ENCODE measurements at places on chromosomes 7 and 10.
A peak's percentile ranks its signal among the peaks of the same experiment; 100 is the strongest.

DNA sequence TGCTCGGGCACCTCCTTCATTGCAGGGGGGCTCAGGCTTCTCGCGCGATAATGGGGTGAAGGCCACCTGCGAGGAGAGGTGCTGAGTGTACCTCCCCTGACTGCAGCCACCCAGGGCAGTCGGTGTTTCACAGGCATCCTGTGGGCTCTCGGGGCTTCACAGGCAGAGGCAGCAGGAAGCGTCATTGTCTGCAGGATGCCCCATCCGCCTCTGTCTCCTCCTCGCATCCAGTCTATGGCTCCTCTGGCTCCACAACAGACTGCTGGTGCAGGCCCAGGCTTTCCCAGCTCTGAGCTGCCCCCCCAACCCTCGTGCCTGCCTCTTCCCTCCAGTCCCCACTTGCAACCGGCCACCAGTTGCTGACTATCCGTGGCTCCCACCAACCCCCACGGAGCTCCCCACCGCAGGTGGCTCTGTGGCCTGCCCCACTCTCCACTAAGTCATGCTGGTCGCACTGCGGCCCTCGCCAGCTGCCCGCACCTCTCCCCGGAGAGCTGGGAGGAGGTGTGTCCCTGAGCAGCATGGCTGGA lies 36.5 kb downstream of the CAMK2B start:
- no peak for DNase-seq

DNA sequence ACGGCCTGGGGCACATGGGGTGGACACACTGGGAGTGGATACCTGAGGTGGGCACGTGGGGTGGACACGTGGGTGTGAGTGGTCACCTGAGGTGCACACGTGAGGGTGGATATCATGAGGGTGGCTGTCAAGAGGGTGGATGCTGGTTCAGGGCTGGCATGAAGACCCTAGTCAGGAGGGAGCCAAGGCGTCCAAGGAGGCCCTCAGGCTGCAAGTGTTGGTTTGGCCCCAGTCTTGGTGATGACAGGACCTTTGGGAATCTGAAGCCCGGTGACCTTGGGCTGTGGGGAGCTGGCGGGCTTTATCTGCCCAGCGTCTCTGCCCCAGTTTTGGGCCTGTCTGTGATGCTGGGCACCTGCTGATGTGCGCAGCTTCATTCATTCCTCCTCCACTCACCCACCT lies 24.9 kb upstream of the PFKFB3 start:
- no peak for DNase-seq

DNA sequence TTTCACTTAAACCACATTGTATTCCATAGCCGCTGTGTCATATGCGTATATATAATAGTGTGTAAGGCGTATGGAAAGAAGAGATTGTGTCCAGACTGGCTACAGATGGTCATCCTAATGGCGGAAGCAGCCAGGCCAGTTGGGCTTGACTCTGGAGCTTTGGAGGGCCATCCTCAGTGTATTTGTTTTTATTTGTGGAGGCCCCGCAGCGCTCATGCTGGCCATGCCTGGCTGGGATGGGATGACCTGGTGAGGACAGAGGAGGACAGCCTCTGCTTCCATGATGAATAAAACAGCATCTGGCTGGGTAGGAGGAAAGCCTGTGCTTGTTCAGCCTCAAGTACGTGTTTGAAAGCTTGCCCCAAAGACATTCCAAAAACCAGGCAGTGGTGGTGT lies 220.3 kb downstream of the EBF3 start:
- DNase-seq, result no peak

DNA sequence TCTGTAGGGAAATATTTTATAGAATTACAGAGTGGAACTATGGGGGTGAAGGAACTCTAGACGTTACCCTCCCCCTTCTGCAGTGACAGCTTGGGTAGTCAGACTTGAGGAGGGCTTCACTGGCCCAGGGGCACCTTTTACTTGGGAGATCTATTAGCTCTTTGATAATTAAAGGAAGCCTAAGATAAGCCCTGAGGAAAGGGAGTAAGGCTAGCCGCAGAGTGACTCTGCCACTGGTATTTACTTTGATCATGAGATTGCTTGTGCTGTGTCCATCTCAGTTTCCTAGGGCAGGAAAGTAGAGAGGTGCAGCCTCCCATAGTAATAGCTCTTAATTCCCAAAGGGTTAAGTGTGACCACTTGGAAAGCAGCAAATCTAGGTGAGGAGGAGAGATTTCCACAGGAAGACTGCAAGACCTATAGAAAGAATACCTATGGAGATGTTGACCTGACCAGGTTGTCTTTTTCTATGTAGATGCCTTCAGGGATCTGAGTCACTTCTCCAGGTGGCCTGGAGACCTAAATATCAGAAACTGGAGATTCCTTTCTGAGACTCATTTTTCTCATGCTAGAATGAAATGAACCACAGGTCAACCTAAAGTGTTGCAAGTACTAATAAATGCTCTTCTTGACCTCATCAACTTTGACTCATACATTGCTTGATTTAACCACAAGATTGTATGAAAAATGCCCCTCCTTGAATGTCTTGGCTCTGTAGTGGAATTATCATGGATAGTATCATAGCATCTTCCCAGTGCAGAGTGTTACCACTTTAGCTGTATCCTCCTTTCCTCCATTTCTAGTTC lies 447.3 kb upstream of the GHITM start:
- no peak for DNase-seq

DNA sequence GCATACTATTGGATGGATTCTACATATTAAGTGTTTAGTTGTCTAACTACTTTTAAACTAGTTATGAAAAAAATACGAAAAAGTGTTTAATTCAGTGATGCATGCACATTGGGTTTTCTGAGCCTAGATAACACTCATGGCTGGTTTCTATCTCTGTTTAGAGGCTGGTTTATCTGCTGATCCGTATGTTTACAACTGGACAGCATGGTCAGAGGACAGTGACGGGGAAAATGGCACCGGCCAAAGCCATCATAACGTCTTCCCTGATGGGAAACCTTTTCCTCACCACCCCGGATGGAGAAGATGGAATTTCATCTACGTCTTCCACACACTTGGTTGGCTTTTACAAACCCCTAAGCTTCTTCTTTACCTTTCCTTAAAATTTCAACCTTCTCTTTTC lies 10.2 kb downstream of the GPNMB start:
- no peak for DNase-seq

DNA sequence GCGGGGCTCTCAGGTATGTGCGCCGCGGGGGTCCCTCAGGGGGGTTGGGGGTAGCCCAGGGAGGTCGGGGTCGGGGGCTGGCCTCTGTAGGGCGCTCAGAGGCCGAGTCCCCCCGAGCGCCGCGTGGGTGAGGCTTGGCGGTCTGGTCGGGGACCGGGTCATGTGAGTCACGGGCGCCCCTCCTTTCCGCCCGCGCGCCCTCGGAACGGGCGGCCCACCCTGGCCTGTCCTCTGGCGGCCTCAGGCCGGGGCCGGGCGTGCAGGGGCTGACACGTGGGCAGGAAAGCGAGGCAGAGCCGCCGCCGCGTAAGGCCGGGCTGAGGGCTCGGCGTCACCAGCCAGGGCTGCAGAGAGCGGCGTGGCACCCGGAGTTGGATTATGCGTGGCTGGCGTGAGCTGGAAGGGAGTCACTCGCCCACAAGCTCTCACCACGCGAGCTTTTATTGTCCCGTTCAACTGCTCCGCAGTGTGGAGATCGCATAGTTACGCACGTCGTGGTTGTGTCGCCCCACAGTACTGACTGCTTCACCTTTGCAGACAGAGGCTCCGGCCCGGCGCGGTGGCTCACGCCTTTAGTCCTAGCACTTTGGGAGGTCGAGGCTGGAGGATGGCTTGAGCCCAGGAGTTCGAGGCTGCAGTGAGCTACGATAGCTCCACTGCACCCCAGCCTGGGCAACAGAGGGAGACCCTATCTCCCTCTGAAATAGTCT lies 385 bp downstream of the SHLD2 start:
- peak; percentile 31 for DNase-seq

- no peak for DNase-seq
Observed at GRCh38 chr10:490256-490655, 199.2 kb downstream of the DIP2C start.

DNA sequence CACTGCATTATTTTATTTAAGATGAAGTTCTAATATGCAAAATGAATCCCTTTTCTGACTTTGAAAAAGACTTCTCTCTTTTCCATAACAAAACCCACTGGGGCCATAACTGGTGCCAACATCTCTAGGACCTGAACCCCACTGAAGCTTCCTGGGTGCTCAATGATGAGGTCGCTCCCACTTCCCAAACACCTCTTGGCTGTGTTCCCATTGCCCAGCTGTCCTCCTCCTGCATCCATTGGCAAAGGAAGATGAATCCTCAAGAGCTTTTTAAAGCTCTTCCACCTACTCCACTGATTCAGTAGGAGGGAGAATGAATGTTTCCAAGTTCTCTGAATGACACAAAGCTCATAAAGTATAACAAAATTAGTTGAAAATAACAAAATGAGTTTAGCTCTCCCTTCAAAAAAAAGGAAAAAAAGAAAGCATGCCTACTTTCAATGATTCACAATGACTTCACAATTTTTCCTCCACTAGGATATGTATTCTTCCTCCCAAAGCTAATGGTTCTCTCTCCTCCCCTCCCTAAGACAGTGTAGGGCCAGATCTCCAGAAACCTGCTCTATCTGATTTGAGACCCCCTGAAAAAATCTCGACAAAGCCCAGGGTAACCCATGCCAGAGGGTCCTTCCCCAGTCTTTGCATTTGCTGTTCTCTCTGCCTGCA lies 64.8 kb downstream of the SORBS1 start:
- DNase-seq, result no peak

GRCh38 chr10:133403784-133404183 lies 9.8 kb downstream of the MTG1 start:
- no peak for DNase-seq

- no peak for DNase-seq
Observed at GRCh38 chr7:48389977-48390376, 218.7 kb downstream of the ABCA13 start.

DNA sequence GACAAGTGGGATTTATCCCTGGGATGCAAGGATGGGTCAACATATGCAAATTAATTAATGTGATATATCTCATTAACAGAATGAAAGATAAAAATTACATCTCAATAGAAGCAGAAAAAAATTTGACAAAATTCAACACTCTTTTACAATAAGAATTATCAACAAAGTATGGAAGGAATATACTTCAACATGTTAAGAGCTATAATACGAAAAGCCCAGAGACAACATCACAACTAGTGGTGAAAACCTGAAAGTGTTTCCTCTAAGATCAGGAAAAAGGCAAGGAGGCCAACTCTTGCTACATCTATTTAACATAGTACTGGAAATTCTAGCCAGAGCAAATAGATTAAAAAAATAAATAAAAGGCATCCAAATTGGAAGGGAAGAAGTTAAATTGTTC lies 970.0 kb upstream of the POT1 start:
- no peak for DNase-seq

Measured in NCI-H1930 (cell line).